ENCODE measurements at places on chromosomes 7 and 10. TPM values are rescaled to one million over a fixed set of nuclear protein-coding genes. Genes with fewer than 3 reads are reported as not detected.

DNA sequence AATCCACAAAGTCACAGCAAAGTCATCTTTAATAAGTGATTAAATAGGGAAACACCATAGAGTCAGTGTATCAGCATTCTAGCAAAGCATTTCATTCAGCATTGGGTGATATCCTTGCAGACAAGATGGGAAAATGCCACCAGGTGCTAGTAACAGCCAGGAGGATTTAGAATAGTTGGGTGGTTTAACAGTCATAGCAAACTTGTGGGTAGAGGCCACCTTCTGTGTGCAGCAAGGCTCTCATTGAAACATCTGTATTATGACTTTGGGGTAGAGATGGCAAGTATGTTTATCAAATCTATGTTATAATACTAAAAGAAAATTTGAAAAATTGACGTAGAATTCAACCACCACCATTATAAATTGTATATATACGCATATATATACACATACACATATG, 26.4 kb upstream of the ADO start:
- DNase-seq: no peak

DNA sequence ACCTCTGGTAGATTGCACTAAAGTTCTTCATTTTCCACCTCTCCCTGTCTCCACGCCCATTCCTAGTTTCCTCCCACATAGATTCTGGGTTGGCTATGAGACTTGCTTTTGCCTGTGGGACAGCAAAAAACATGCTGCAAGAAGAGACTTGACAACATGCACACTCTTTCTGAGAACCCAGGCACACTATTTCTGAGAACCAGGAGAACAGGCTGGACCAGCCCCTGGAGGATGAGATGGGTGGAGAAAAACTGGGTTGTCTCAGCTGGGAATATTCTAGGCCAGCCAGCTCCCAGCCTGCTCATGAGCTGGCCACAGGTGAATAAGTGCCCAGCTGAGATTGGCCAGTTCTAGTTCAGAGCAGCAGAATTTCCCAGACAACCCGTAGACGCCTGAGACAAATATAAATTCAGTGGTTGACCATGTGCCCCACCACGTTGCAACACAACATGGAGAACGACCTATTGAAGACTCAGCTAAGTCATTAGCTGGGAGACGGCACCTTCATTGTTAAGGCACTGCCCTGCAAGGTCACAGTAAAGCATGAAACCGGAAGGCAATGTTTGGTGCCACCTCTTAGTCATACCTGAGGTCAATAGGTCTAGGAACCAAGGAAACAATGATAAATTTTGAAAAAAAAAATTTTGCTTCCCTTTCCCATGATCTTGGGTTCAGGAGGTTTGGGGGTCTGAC, 92.7 kb upstream of the AKR1E2 start:
- no peak for DNase-seq

DNA sequence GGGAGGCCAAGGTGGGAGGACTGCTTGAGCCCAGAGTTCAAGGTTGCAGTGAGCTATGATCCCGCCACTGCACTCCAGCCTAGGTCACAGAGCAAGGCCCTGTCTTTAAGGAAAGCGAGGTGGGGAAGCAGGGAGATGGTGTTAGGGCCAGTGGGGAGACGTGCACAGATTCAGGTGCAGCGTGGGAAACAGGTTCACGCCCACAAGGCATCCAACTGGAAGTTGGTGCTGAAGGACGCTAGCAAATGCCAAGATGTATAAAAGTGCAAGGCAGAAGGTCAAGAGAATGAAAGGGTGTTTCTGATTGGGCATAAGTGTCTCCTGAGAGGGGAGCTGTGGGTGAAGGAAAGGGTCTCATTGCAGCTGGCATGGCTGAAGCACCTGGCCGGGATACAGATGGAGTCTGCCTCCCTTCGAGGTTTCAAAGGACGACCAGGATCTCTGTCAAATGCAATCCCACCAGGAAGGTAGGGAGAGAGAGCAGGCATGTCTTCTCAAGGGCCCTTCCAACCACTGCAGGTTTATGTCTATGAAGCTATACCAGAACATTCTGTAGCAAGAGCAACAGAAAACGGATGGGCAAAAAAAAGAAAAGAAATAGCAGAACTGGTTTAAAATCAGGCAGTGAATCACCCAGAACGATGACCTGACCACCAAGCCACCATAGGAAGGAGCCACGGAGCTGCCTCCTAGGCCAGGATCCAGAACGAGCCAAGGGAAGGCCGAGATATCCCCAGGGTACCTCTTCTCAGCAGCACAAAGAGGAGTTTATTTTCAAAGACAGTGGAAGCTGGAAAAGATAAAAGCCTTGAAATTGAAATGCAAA, 43.2 kb downstream of the GSDME start:
- DNase-seq: no peak

- DNase-seq: no peak
These were observed 358.4 kb downstream of the KCNMA1 start for GRCh38 chr10:77279207-77279606.

- DNase-seq: no peak
These were observed 90.8 kb downstream of the CHN2 start for GRCh38 chr7:29285444-29285793.

GRCh38 chr7:128053991-128054390, 22.8 kb upstream of the LRRC4 start:
- no peak for DNase-seq

GRCh38 chr10:35580423-35580770, 24.7 kb upstream of the GJD4 start:
- no peak for DNase-seq

DNA sequence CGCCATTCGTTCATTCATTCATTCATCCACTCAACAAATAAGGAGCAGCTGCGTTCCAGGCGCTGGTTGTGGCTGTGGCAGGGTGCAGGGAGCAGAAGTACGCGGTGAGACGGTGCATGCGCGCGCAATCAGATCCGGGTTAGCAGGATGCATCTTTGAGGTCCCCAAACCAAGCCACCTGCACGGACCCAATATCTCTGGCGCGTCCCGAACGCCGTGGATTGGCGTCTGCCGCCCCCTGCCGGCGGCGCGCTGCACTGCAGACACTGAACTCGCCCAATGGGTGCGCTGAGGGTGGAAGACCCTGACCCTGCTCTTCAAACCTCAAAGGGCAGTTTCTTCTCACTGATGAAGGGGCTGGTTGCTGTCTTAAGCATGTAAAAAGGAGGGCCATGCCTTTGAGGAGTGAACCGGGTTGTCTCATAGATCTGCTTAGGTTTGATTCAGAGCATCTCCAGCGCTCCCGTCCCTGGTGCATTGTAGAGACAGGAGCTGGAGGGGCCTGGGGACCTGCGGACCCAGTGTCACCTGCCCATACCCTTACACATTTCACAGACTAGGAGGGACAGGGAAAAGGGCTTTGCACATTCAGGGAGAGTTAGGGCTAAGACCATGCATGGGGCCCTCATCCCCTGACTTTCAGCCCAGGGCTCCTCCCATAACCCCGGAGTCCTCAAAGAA, 102.5 kb downstream of the RAMP3 start:
- peak; percentile 12 for DNase-seq

GRCh38 chr7:25959168-25959734, 192.7 kb upstream of the NFE2L3 start:
- no peak for DNase-seq

DNA sequence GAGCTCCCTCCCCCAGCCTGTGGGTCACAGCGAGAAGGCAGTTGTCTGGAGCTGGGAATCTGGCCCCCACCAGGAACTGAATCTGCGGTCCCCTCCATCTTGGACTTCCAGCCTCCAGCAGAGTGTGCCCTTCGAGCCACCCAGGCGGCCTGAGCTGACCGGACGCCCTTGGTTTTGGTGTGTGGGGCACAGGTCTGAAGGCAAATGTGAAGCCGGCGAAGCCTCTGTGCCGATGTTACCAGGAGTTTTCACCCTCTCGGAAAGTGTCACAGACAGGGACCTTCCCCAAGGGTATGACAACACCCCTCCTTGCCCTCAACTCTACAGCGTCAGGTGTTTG, 109.1 kb downstream of the DNAJB6 start:
- no peak for DNase-seq

GRCh38 chr10:3659203-3659917, 125.6 kb downstream of the KLF6 start:
- DNase-seq: no peak

- no peak for DNase-seq
These were observed 113.7 kb downstream of the SFMBT2 start for GRCh38 chr10:7297094-7297493.

GRCh38 chr7:71905821-71906220, 506.3 kb downstream of the CALN1 start:
- no peak for DNase-seq

DNA sequence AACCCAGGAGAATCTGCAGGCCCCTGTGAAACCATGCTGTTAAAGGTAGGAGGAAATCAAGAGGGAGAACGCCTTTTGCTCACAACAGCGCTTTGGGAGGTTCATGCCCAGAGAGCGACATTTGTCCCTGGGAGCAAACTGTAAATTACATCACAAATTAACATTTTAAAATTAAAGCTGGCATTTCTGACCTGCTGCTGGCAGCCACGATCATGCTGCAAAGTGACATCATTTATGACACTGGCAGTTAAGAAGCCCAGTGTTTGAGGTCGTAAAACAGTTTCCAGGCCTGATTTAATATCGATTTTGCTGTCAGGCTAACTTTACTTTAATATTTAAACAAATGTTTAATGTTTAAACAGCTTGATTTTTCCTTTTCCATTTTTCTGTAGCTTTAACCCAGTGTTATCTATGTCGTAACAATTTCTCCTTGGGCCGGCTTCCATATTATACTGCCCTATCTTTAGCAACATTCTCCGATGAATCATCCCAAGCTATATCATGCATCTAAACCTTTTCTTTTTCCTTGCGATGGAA, 86.5 kb upstream of the NPVF start:
- peak; percentile 93 for DNase-seq

GRCh38 chr7:151400626-151401315, 9.1 kb downstream of the WDR86 start:
- DNase-seq: no peak

DNA sequence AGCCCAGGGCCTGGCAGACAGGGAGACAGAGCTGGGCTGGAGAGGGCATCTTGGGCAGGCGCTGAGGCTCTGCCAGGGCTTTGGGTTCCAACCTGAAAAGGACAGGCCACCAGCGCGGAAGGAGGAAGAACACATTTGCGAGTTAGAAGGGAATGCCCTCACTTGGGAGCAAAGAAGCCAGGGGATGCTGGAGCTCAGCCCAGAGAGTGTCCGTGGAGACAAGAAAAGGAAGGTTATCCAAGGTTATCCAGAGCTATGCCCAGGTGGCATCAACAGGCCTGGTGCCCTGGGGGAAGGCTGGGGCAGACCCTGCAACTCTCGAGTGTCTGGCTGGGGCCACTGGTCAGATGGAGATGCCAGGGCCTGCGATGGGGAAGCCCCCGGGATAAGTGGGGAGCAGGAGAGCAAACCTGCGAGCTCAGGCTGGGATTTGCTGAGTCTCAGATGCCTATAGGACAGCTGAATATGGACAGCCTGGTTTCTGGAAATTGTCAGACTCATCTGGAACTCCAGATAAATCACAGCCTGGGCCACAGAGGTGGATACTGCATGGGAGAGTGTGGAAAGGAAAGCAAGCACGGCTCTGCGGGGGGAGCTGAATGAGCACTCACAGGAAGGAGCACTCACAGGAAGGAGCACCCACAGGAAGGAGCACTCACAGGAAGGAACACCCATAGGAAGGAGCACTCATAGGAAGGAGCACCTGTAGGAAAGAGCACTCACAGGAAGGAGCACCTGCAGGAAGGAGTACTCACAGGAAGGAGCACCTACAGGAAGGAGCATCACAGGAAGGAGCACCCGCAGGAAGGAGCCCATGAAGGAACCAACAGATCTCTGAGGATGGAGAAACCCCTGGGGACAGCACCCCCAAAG, 152.1 kb downstream of the ADAM12 start:
- DNase-seq: no peak

DNA sequence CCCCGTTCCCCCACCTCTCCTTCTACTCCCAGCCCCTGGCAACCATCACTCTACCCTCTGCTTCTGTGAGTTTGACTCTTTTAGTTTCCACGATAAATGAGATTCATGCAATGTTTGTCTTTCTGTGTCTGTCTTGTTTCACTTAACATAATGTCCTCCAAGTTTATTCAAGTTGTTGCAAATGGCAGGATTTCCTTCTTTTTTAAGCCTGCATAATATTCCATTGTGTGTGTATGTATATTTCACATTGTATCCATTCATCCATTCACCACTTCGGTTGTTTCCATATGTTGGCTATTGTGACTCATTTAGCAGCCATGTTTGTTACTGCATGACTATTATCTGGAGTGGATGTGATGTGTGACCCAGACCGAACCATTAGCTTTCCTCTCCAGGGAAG, 64.3 kb downstream of the VIM start:
- no peak for DNase-seq

DNA sequence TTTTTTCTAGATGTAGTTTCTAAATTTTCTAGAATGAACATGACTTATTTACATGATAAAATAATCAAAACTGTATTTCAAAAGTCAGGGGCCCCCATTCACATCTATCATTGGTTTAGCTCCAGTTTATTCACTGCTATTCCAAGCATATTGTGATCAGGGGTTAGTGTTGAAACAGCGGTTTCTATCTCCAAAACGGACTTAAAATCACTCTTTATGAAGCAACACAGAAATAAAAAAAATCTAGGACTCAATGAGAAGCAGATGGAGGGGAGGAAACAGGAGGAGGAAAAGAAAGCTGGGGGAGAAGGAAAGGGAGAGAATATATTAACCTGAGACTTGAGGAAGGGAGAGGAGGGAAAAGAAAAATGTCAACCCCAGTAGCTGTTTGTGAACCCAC, 14.8 kb upstream of the CH25H start:
- no peak for DNase-seq

DNA sequence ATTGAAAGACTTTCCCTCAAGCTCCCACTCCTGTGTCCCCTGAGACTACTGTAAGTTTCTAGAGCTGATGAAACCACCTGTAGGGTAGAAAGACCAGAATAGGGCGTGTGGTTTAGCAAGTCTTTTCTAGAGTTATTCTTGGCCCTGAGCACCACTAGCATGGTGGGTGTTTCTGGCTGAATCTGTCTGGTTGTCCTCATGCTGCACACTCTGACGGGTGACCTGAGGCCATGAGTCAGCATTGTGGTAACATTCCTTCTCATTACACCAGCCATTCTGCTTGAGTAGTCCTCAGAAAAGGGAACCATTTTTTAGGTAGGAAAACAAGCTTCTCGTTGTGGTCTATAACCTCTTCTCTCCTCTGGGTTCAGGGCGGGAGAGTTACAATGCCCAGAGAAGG, 250.3 kb downstream of the SNX13 start:
- no peak for DNase-seq

- no peak for DNase-seq
These were observed 1.7 kb downstream of the DPY19L1 start for GRCh38 chr7:35035511-35035961.

GRCh38 chr10:121374121-121374520, 224.1 kb downstream of the FGFR2 start:
- DNase-seq: no peak

GRCh38 chr7:135177028-135177696, 6.7 kb upstream of the CYREN start:
- DNase-seq: no peak

- no peak for DNase-seq
These were observed 644 bp downstream of the BUD23 start for GRCh38 chr7:73683788-73684693.

- DNase-seq: no peak
These were observed 36.1 kb downstream of the GPRIN2 start for GRCh38 chr10:46520381-46520780.

GRCh38 chr10:126022841-126023240, 126.5 kb downstream of the FANK1 start:
- no peak for DNase-seq

The ACSM6 gene
- polyA plus RNA-seq: 0.06 TPM

The EVX1 gene
- polyA plus RNA-seq: not detected

The TMEM236 gene
- 34.3 TPM for polyA plus RNA-seq

The DNAAF5 gene
- 26.8 TPM for polyA plus RNA-seq

The GGCT gene
- 64.6 TPM for polyA plus RNA-seq

The ATOH7 gene
- 1.4 TPM for polyA plus RNA-seq

The TLL2 gene
- 0.99 TPM for polyA plus RNA-seq

The CYP17A1 gene
- polyA plus RNA-seq: 0.60 TPM

The FRMD4A gene
- polyA plus RNA-seq: 19.8 TPM

The HPSE2 gene
- 6.9 TPM for polyA plus RNA-seq

The HMX2 gene
- 1.1 TPM for polyA plus RNA-seq

Data from large intestine (tissue), 12 donors.